Activated CD4-positive, CD25-positive, alpha-beta regulatory T cell treated with anti-CD3 and anti-CD28 coated beads, Interleukin-2, amount 50 U/mL, for 16 hours (primary cell): ENCODE measurements at places on chromosomes 3 and 15.

DNA sequence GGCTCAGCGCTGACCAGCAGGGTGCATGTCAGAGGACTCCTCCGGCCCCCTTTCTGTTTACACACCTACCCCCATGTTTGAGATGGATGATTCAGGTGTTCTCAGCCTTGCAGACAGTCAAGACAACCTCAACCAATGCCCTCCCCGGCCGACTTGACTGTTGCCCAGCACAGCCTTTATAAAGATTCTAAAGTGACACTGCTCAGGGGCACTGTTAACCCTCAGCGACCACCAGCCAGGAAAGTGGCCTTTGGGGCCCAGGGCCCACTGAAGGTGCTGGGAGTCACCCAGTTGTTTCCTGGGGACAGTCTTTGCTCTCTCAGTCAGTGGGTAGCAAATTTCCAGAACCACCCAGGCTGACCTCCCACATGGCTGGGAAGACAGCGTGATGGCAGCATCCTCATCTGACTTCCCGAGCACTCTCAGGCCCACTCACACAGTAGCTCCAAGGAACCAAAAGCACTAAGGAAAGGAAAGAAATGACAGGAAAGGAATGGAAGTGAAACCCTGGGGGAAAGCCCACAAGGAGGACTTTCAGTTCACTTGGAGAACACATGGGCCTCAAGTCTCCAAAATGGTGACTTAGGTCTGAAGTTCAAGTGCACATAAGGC, 128.4 kb downstream of the ASB7 start:
- DNase-seq = no peak

GRCh38 chr3:125624341-125624740, 29.0 kb upstream of the OSBPL11 start:
- DNase-seq = no peak

DNA sequence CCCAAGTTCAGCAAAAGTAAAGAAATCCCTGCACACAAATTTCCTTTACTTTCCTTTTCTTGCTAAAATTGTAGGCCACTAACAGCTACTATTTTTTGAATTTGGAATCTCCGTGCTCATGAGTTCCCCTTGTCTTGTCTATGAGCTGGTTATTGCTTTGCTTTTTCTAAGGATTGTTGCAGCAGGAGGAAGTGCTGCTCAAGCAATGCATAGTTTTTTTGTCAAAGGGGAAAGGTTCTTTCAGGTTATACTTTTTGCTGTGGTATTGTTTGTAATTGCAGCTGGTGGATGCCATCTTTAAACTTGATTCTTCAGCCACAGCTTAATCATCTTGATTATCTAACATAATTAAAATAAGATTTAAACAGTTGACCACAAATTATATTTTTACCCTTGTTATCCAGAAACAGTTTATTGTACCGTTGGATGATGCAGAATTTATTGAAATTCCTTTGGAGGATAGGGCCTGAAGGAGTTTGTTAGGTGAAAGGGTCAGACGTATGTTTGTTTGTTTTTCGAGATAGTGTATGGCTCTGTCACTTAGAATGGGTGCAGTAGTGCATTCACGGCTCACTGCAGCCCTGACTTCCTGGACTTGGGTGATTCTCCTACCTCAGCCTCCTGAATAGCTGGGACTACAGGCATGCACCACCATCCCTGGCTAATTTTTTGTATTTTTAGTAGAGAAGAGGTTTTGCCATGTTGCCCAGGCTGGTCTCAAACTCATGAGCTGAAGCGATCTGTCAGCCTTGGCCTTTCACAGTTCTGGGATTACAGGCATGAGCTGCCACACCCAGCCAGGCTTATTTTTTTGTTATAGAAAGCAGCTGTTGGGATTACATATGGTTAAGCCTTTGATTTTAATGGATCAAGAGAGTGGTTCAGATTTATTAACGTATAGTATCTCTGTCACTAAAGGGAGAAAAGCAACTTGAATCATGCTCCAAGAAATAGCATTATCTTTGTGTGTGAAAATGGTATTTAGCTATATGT, 11.7 kb downstream of the MGA start:
- DNase-seq = no peak

DNA sequence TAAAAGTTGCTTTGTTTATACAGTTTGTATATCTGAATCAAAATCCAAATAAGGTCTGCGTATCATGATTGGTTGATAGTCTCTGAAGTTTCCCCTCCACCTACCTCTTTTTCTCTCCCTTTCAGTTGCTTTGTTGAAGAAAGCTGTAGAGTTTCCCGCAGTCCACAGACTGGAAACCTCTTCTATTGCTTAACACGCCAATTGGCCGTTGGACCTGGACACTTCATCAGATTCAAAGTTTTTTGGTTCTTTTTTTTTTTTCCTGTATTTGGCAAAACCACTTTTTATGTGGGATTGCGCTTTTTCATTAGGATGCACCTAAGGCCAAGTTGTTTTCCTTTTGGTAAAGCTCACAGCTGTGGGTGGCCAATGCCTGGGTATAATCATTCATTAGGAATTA, 14.5 kb upstream of the TM4SF1 start:
- DNase-seq = no peak

- DNase-seq = no peak
These were observed 141.2 kb downstream of the SERPINI1 start for GRCh38 chr3:167876620-167877281.

DNA sequence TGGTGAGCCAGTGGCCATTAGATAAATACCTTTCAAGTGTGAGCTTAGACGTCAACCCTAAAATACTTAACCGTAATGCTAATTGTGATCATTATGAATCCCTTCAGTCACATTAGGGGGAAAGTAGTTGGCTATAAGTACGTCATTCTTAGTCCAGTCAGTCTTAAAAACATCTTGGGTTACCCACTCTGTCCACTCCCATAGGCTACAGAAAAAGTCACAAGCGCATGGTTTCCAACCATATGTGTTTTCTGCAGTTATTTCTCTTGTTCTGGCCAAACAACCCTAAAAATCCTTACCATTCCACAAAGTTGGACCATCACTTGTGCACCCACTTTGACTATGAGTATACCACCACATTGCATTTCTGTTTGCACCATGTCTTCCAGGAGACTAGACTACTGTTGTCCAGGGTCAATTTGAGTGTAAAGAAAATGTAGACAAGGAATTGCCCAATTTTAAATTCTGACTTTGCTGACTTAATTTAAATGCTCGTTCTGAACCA, 3.3 kb downstream of the RPL15 start:
- no peak for DNase-seq

GRCh38 chr15:65303687-65304380, 643 bp upstream of the RNU5B-1 start:
- no peak for DNase-seq

- DNase-seq = no peak
These were observed 92.0 kb downstream of the MTHFS start for GRCh38 chr15:79804838-79805237.

DNA sequence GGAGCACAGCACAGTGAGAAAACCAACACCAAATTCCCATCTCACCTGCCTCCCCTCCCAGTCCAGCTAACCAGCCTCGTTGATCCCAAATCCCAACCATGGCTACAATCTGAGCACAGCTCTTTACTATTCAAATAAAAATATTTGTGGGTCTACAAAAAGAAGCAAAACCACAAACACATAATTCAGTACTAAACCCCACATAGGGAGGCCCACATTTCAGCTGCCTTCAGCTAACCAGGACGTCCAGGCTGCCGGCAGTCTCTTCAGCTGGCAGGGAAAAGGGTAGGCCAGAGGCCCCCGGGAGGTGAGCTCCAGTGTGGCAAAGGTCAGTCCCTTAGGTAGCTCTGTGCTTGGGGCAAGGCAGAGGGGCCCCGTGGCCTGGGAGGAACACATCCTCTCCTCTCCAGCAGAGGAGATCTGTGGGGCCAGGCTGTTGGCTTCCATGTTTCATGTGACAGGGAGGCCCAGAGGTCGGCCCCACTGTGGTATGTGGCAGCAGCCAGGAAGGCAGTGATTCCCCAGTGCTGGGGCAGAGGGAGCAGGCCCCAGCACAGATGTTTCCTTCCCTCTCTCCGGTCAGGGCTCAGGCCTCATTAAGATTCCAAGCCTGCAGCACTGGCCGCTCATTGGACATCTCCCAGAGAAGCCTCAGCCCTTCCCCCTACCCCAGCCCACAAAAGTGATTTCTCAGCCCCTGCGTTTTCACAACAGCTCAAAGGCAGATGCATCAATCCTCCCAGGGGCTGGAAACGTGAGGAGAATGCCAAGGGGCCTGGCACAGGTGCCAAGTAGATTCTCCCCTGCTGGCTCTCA, 381.4 kb downstream of the NTRK3 start:
- DNase-seq = no peak

GRCh38 chr3:128493570-128494366, 767 bp upstream of the GATA2 start:
- no peak for DNase-seq

DNA sequence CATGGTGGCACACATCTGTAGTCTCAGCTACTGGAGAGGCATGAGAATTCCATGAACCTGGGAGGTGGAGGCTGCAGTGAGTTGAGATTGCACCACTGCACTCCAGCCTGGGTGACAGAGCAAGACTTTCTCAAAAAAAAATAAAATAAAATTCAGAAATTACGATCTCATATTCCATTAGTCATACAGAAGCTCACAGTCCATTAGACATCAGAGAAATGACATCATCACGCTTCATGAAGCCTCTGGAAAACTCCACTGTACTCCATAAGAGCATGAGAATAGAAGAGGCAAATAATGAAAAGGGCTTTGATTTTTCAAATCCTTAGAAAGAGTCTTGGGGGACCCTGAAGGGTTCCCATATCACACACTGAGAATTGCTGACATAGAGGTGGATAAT, 145.0 kb upstream of the MITF start:
- no peak for DNase-seq

DNA sequence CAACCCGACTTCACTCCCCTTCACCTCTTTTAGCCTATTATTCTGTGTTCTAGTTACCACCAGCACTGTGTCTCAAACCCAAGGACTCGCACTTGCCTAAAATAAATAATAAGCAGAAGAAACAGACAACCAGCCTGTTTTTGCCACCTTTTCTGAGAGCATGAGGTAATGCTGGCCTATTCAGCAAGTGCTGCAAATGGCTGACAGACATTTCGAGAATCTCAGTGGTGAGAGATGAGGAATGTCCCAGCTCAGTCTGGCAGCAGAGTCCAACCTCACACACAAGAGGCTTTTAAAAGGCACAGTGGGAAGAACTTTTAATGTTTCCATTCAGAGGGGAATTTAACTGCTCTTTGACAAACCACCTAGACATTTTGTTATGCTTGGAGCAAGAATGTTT, 143.3 kb upstream of the GMNC start:
- DNase-seq = no peak

- no peak for DNase-seq
These were observed 299.8 kb upstream of the EPHA3 start for GRCh38 chr3:88807491-88808105.

GRCh38 chr3:37287776-37288175, 113.4 kb upstream of the LRRFIP2 start:
- no peak for DNase-seq

DNA sequence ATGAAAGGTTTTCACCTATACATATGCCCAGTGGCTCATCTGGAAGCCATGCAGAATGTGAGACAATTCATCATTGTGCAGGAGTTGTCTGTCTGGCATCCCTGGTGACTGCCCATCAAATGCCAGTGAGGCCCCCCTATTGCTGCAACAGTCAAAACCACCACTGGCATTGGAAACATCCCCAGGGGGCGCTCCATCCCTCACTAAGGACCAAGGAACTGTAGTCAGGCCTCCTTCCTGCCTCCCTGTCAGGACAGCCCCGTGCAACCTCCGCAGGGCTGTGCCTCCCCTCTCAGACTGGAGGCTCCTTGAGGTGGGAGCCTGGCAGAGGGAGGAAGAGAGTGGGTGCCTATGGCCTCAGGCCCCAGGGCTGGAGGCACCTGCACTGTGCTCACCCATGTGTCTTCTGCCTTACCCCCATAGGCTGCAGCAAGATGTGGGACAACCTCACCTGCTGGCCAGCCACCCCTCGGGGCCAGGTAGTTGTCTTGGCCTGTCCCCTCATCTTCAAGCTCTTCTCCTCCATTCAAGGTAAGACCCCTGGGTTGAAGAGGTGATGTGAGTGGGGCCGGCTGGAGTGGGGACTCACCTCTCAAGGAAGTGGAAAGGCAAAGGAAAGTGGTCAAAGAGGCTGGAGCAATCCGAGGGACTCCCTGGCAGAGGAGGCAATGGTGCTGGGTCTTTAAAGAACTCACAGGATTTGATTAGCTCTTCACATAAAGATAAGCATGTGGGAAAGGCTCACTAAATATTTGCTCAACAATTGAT, 16.5 kb downstream of the VIPR1 start:
- no peak for DNase-seq

GRCh38 chr3:37701734-37702433, 159.8 kb upstream of the CTDSPL start:
- no peak for DNase-seq

GRCh38 chr15:40354408-40355171, 3.4 kb upstream of the DISP2 start:
- no peak for DNase-seq

GRCh38 chr3:38519651-38520050, 23.5 kb downstream of the EXOG start:
- DNase-seq = no peak

DNA sequence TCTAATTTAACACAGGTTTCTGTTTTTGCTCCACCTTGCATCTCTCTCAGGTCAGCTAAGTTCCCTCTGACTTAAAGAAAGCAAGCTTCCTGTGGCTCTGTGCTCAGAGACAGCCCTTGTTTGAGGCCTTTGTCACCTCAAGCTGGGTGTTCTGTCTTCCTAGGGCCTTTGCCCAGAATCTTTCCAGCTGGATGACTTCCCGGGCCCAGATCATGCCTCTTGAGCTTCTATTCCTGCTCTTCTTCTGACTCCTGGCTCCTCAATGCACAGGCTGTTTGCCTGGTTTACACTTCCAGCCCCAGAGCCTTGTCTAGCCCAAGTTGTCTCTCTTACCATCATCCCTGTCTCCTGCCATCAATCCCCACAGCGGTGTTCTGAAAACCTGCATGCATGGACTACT, 300.6 kb downstream of the VPS13C start:
- no peak for DNase-seq

GRCh38 chr3:159149131-159149530, 347.3 kb downstream of the MFSD1 start:
- no peak for DNase-seq

- no peak for DNase-seq
These were observed 329.8 kb upstream of the RASGRP1 start for GRCh38 chr15:38894243-38894948.

DNA sequence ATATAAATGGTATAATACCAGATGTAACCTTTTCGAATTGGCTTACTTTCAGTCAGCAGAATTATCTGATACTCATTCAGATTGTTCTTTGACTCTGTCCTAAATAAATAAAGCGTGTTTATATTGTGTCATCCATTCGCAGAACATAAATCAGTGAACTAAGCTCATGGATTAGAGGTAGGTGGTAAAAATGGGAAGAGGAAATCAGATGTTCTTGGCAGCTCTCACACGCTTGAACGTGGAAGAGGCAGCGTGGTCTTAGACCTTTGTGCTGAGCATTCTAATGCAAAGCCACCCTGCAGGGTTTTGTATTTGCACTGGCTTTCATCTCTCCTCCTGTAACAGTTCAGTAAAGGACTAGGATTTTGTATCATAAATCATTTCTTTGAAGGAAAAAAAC, 441.4 kb downstream of the GABRG3 start:
- no peak for DNase-seq

GRCh38 chr3:58559586-58559985, 17.6 kb downstream of the FAM107A start:
- no peak for DNase-seq
